ENCODE measurements at places on chromosomes 3 and 15.
A peak's percentile ranks its signal among the peaks of the same experiment; 100 is the strongest.

- DNase-seq, result peak; percentile 67
Measured at GRCh38 chr15:95259965-95260364, 1028.6 kb downstream of the MCTP2 start.

DNA sequence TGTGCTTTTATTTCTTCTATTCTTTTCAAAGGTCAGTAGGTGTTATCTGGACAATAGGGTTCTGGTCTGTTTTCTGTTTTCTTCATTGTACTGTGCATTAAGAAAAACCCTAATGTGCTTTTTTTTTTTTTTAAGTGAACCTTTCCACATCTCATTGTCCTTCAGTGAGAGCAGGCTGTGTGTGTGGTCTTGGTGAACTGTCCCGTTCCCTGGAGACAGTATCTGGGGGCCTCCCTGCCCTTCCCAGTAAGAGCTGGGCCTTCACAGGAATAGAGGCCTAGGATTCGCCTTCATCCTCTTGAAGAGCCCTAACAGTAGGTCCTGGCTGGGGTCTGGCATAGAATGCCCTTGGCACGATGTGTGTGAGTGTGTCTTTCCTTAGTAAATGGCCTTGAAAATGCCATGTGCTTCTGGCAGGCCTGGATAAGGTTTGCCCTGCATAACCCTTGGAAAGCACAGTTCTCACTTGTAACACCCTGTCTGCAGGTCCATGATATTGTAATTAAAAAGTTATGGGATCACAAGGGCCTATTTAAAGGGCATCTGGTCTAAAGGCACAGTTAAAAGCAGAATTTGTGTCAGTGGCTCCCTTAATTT, 81.2 kb downstream of the IGF1R start:
- no peak for DNase-seq

GRCh38 chr15:50355980-50356379, 982 bp upstream of the GABPB1 start:
- DNase-seq, result no peak

GRCh38 chr3:138800248-138800647, 34.5 kb downstream of the PIK3CB start:
- DNase-seq, result no peak

- DNase-seq, result peak; percentile 72
Measured at GRCh38 chr3:49671291-49672288, 2.6 kb upstream of the APEH start.

- peak; percentile 52 for DNase-seq
Measured at GRCh38 chr3:73255609-73256029, 194.2 kb downstream of the EBLN2 start.

DNA sequence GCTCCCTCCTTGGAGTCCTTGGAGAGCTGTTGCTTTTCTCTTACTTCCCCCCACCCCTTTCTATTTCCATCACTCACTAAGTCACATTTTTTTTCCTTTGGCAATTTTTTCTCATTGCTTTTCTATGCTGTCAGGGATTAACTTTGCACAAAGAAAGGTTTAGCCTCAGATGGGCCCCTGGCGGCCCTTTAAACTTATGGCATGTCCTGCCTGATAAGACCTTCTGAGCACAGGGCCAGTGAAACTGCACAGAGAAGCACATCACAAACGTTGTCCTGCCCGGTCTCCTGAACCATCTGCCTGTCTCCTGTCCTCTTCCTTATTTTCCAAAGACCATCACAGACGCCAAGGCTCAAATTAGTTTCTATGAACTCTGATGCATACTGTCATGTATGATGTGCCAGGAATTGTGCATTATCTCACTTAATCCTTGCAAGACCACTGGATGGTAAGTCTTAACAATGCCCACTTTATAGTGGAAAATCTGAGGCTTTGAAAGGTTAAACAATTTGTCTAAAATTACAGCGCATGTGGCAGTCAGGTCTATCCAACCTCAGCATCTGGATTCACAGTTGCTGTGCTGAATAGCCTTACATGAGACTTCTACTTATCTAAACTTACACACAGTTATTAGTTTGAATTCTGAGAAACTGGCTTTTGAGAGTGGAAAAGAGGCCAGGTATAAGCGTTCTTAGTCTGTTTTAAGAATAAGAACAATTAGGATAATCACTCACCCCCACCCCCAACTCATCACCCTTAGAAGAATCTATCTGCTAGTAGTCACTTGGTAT, 648.1 kb downstream of the NTRK3 start:
- DNase-seq, result no peak

DNA sequence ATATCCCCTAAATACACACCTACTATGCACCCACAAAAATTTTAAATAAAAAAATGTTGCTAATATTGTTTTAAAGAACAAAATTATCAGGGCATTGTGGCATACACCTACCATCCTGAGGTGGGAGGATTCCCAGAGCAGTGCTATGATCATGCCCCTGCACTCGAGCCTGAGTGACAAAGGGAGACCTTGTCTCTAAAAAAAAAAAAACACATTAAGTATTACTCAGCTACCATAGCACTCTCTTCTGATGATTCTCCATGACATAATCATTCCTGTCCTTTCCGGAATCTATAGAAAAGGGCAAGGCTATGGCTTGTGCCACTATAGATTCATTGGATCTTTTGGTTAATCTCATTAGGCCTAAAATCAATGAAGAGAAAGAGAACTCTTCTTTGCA, 77.4 kb downstream of the ACAP2 start:
- DNase-seq, result no peak

GRCh38 chr15:45857291-45857690, 222.5 kb downstream of the SQOR start:
- no peak for DNase-seq

GRCh38 chr15:67091980-67092677, 26.7 kb downstream of the SMAD3 start:
- no peak for DNase-seq

DNA sequence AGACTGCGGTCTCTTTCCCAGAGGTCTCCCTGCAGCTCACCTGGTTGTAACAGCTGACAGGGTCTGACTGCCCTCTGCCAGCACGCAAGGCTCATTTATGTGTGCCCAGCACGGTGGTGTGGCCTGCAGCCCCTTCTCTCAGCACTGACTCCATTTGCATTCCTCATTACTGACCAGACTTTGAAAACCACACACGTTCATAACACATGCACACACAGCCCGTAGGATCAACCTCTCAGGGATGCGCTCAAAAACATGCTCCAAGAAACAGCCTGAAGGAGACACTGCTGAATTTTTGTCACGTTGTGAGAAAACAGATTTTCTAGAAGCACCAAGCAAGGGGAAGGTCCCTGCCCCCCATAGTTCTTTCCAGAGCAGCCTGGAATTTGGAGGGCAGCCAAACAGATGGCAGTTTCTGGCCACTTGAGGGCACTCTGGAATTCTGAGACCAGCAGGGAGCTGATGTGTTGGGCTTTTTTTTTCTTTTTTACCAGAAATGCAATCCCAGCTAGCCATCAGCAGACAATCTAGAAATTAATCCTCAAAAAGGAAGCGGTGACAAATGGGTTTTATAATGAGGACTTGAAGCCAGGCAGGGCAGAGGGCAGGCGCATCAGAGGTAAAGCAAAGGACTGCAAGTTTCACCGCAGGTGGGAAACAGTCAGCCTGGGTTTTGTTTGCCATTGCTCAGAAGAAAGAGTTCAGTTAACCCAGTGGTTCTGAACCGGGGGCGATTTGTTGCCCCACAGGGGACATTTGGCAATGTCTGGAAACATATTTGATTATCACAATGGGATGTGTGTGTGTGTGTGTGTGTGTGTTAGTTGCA, 170.5 kb upstream of the PROK2 start:
- DNase-seq, result peak; percentile 88

GRCh38 chr3:126135071-126135405, 45.3 kb downstream of the ALDH1L1 start:
- no peak for DNase-seq

Data from renal pelvis (tissue), 12 donors.